ENCODE measurements at places on chromosomes 3 and 15.

- no peak overlapping the region for H3K4me3 ChIP-seq
- H3K4me1 ChIP-seq = no peaks in the 10 kb centered on the region
- H3K27ac ChIP-seq = no peak overlapping the region
- H3K36me3 ChIP-seq = no peaks in the 10 kb centered on the region
- no peaks in the 10 kb centered on the region for H3K27me3 ChIP-seq
- DNase-seq = no peak
Observed at GRCh38 chr3:73192036-73192738, 130.7 kb downstream of the EBLN2 start.

GRCh38 chr3:66037330-66037985 is 1.3 kb downstream of the MAGI1 start:
- DNase-seq = peak; percentile 47
- peaks cover 28% of the 10 kb centered on the region for H3K4me1 ChIP-seq
- no peaks in the 10 kb centered on the region for H3K27me3 ChIP-seq
- H3K36me3 ChIP-seq = no peaks in the 10 kb centered on the region
- H3K27ac ChIP-seq = peak overlapping the region; percentile 77

GRCh38 chr3:4548356-4548755 is 55.2 kb downstream of the ITPR1 start:
- no peaks in the 10 kb centered on the region for H3K36me3 ChIP-seq
- H3K27me3 ChIP-seq = no peaks in the 10 kb centered on the region
- no peaks in the 10 kb centered on the region for H3K4me1 ChIP-seq
- DNase-seq = no peak
- H3K27ac ChIP-seq = no peak overlapping the region

DNA sequence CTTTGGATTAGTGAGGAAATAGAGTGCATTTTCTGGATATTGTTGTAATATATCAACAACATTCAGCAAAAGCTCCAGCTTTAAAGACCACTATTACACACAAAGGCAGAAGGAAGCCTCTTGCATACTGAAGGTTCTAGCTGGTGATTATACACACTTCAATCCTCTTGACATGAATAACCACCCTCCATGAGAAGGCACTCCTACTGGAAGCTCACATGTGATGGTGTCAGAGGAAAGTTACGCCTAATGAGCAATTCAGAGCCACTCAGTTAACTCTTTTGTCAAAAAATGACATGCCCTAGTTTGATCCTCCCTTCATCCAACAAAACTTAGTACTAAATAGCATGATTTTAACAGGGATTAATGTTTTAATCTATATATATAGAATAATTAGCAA is 124.6 kb upstream of the LYSMD4 start:
- no peaks in the 10 kb centered on the region for H3K36me3 ChIP-seq
- no peak overlapping the region for H3K4me3 ChIP-seq
- no peak overlapping the region for H3K27ac ChIP-seq
- no peaks in the 10 kb centered on the region for H3K4me1 ChIP-seq
- no peak for DNase-seq
- peaks cover 3% of the 10 kb centered on the region for H3K27me3 ChIP-seq

GRCh38 chr3:112519424-112520001 is 20.2 kb upstream of the BTLA start:
- no peaks in the 10 kb centered on the region for H3K36me3 ChIP-seq
- H3K27me3 ChIP-seq = no peaks in the 10 kb centered on the region
- H3K4me1 ChIP-seq = no peaks in the 10 kb centered on the region
- DNase-seq = peak; percentile 53

Data from PC-9 (cell line).